ENCODE measurements at places on chromosomes 7 and 10.

- DNase-seq: no peak
These were observed 43.2 kb downstream of the HDAC9 start for GRCh38 chr7:18538554-18539250.

GRCh38 chr7:17041324-17041723 is 159.5 kb upstream of the AGR3 start:
- peak; percentile 42 for DNase-seq

- DNase-seq: no peak
These were observed 68.9 kb upstream of the ADO start for GRCh38 chr10:62735464-62736167.

- DNase-seq: no peak
These were observed 146.5 kb downstream of the RNF216 start for GRCh38 chr7:5635006-5635405.

GRCh38 chr7:45696476-45696875 is 122.3 kb downstream of the ADCY1 start:
- DNase-seq: no peak

Data from pons (tissue), 1 donor.